ENCODE measurements at places on chromosomes 4 and X.

GRCh38 chr4:132001542-132001941, 1147.6 kb upstream of the PCDH10 start:
- DNase-seq = no peak

GRCh38 chr4:86688026-86688425, 93.9 kb downstream of the PTPN13 start:
- DNase-seq = no peak

GRCh38 chr4:53361451-53361850, 4.4 kb downstream of the SCFD2 start:
- no peak for DNase-seq

- DNase-seq = no peak
These were observed 69.9 kb downstream of the LARP7 start for GRCh38 chr4:112706840-112707207.

DNA sequence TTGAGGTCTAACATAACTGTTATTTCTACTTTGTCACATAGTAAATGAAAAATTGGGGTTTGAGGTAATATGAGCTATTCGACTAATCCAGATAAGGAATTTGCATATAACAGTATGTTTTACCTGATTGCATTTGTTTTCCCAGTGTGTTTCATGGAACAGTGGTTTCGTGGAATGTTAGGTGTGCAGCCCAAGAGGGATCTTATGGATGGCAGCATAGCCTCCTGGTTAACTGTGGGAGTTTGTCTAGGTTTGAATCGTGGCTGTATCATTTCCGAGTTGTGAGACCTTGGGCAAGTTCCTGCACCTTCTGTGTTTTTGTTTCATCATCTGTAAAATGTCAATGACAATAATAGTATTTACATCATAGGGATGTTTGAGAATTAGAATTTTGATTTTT, 7.9 kb downstream of the BMPR1B start:
- DNase-seq = no peak

GRCh38 chrX:101081231-101081630, 2.6 kb downstream of the TMEM35A start:
- DNase-seq = no peak

DNA sequence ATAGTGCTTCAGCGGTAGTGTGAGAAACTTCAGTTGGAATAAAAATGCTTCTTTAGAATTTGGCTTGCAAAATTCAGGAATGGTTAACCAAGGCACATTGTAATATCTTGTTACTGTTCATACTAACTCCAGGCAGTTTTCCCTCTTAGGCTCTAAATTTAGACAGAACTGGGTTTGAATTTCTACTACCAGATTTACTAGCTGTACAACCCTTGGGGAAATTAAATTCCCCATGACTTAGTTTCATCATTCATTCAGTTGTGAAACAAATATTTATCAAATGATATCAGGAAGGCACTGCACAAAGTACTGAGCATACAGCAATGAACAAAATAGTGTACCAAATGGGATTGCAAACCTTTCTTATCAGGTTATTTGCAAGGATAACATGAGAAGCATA, 135.0 kb upstream of the IL15 start:
- no peak for DNase-seq

DNA sequence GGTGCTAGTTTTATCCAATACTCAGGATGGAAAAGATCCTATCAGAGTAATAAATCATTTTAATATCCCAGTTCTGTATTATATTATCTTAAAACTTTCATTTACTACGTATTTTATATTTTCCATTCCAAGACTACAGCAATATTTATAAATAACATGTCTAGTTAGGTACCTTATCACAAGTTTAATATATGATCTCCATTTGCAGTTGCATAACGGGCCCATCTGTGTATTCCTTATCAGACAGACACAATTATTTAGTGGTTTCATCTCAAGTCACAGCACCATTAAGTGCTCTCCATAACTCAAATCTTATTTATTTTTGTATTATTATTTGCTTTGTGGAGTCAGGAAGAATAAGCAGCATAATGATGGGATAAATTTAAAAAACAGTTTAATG, 333.9 kb downstream of the SH2D1A start:
- no peak for DNase-seq

DNA sequence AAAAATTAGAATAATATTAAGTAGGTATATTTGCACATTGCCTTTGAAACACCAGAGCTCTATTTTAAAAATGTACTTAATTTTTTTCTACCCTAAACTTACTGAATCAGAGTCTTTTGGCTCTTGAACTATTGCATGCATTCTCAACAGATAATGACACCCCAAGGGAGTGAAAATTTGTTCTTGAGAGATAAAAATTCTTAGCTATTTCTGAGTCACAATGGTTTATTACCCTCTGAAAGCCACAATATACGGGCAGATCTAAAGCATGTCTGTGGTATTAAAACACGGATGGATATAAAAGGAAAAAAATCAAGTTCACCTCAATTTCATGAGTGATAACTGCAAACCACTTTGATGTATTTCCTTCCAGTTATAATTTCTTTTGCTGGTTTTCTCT, 636.3 kb upstream of the FTHL17 start:
- no peak for DNase-seq

GRCh38 chrX:102599951-102600579, 750 bp downstream of the ARMCX5 start:
- no peak for DNase-seq

DNA sequence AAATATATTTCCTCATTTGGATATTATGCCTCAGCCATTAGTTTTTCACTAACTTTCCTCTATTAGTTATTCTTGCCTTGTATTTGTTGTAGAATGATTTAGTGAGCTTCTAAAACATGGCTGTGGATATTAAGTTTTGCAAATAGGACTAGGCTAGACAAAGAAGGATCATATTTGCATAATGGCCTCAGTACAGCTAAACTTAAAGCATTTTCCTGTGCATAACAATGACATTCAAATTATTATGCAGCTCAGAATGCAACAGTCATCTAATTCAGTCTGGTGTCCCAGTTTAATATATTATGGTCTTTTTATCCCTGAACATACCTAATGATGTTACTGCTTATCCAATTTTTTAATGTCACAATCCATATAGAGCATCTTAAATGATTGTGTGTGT, 155.3 kb upstream of the DDIT4L start:
- DNase-seq = no peak

DNA sequence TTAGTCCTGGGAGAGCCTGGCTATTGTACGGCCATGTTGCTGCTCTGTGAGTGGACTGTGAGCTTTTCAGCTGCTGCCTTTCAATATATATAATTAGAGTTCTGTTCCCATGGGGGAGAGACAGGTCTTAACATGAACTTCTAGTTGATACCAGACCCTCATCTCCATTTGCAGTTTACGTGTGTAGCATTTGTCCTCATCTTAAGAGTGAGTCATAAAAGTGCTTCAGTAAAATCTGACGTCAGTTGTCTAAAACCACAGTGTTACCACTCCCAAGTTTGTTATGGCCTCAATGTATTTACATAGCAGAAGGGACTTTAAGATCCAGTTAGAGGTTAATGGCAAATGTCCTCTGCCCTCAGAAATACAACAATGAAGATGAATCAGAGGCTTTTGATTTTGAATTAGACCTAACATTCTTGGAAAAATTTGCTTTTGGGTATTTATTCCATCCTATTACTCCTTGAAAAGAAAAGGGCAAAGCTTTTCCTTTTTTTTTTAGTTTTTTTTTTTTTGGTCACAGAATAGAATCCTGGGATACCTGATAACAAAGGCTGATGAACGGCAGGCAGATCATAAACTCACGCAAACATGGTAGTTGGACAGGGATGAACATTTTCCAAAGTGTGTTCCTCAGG, 38.6 kb downstream of the PHOX2B start:
- no peak for DNase-seq

- DNase-seq = no peak
These were observed 197.9 kb downstream of the MGST2 start for GRCh38 chr4:139863531-139863930.

- DNase-seq = no peak
These were observed 127.4 kb upstream of the CLNK start for GRCh38 chr4:10811991-10812390.

DNA sequence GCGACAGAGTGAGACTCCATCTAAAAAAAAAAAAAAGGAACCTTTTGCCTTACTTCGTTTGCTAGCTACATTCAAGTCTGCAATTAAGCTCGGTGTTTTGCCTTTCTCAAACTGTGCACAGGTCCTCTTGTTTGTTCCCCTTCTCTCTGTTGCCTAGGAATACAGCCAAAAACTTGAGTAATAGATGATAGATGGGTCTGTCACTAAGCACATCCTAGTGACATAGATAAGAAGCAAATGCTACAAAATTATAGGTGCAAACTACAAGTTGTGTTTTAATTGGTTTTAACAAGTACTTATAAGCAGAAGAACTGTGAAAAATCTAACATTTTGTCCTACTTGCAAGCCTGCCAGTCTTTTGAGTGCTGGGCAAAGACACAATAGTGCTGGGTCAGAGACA, 95.2 kb downstream of the SNCA start:
- DNase-seq = no peak

- no peak for DNase-seq
These were observed 136.6 kb downstream of the AFF1 start for GRCh38 chr4:87071401-87071800.

DNA sequence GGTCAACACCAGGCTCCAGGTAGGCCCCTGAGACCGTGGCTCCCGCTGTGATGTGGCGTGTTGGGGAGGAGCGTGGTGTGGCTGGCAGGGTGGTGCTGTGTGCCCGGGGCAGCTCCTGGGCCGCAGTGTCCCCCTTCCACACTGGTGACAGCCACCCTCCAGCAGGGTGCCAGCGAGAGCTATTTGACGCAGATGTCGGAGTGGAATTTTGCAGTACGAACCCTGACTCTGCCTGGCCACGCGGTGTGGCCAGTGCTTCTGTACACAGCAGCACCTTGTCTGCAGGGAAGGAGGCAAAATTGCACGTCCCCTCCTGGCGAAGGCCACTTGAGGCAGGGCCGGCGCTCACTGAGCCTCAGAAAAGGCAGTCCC, 53.2 kb downstream of the CPZ start:
- DNase-seq = no peak

DNA sequence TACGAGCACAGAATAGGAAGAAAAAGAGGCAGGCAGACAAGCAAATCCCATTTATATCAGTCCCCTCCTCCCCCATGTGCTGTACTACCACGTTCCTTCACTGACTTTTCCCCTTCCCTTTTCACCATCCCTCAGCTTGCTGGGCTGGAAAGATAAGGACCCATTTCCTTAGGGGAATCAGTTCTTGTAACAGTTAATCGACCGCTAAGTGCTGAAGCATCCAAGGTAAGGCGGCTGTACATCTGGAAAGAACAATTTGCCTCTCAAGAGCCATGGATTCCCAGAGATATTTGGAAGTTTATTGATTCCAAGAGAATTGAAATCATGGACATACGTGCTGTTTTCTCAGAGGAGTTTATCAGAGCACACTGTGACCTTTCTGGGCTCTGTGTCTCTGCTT, 1688.0 kb downstream of the STIM2 start:
- DNase-seq = no peak

Measured in Right ventricle myocardium superior (tissue), 1 donor.